CD4-positive, alpha-beta T cell (primary cell): ENCODE measurements at places on chromosomes 4 and X.

- DNase-seq: no peak
These were observed 69.8 kb downstream of the HAUS3 start for GRCh38 chr4:2172161-2172560.

GRCh38 chr4:78222575-78223186, 165.6 kb downstream of the FRAS1 start:
- DNase-seq: no peak

DNA sequence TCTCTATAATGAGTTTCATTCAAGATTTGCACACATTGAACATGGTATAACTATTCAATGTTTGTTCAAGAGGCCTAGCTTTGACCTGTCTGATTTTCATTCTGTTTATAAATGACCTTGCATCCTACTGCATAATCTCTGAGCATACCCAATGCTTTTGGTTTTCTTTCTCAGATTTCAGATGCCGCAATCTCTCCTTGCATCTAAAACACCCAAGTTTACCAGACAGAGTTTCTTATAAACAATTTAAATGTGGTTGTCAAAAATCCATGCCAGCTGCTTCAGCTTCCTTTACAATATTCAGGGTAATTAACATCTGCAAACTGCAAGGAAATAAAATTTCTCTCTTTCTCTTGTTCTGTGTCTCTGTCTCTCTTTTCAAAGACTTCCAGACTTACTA, 123.0 kb upstream of the PCDH18 start:
- DNase-seq: no peak

GRCh38 chr4:169690787-169691186, 67.0 kb downstream of the HPF1 start:
- no peak for DNase-seq

GRCh38 chr4:161642708-161643107, 521.1 kb downstream of the FSTL5 start:
- DNase-seq: no peak

DNA sequence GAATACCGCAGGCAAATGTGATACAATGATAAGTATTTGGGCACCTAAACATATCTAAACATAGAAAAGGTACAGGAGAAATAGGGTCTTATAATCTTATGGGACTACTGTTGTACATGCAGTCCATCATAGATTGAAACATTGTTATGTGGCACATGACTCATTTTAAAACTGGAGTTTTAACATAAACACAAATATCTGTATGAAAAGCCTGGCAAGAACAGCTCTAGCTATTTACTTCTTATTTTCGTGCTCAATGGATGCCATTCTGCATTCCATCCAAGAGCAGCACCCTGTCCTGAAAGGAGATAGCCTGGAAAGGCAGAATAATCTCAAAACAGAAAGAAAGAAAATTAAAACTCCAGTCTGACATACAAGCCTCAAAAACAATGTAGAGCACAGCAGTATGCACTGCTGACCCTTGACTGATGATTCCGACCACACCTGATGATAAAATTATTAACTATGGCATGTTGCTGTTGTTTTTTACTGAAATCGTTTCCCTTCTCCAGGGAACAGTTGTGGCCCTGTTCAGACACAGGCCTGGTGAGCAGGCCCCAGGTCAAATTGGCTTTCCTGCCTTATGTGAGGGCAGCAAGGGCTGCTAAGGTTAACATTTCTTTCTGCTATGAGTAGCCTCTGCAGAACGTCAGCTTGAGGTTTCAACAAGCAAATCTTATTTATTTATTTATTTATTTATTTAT, 152.7 kb downstream of the APBB2 start:
- DNase-seq: no peak

GRCh38 chrX:132272826-132273225, 53.6 kb upstream of the RAP2C start:
- DNase-seq: no peak
